ENCODE measurements at places on chromosomes 16 and 17. TPM values are rescaled to one million over a fixed set of nuclear protein-coding genes. Genes with fewer than 3 reads are reported as not detected.

Gene HBM
- not detected for polyA plus RNA-seq

Gene HOXB5
- not detected for polyA plus RNA-seq

Gene LPCAT2
- not detected for polyA plus RNA-seq

Gene E4F1
- polyA plus RNA-seq, result 23.2 TPM

Gene PRAC1
- not detected for polyA plus RNA-seq

Gene CCNF
- polyA plus RNA-seq, result 5.6 TPM

Gene SCNN1B
- 0.24 TPM for polyA plus RNA-seq

Gene MSI2
- polyA plus RNA-seq, result 3.8 TPM

Gene TMEM220
- polyA plus RNA-seq, result 3.6 TPM

Gene TBKBP1
- 0.24 TPM for polyA plus RNA-seq

Gene HS3ST2
- not detected for polyA plus RNA-seq

Gene DNASE1L2
- not detected for polyA plus RNA-seq

Gene MT1G
- not detected for polyA plus RNA-seq

Gene ZG16B
- not detected for polyA plus RNA-seq

All from IgD-negative memory B cell (primary cell).